ENCODE measurements at places on chromosomes 12 and 14.

DNA sequence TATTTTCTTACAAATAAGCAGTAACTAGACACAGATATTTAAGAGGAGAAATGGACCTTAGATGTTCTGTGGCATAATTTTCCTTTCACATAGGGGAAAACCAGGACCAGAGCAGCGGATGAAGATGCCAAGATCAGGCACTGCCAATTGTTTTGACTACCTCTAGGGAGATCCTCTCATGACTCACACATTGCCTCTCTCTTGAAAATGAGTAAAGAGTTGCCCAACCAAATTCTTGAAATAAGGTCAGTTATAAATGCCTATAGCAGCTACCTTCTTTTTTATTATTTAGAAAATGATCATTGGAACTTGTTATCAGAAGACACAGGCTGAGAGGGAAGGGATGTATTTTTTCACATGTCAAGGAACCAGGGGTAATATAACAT lies 263.4 kb upstream of the PLEKHG7 start:
- no peak for DNase-seq

- no peak for DNase-seq
Measured at GRCh38 chr14:96221109-96221650, 16.5 kb downstream of the BDKRB2 start.

- no peak for DNase-seq
Measured at GRCh38 chr12:46449316-46449715, 76.7 kb upstream of the SLC38A2 start.

- DNase-seq, result no peak
Measured at GRCh38 chr14:50612806-50613205, 52.9 kb downstream of the ATL1 start.

DNA sequence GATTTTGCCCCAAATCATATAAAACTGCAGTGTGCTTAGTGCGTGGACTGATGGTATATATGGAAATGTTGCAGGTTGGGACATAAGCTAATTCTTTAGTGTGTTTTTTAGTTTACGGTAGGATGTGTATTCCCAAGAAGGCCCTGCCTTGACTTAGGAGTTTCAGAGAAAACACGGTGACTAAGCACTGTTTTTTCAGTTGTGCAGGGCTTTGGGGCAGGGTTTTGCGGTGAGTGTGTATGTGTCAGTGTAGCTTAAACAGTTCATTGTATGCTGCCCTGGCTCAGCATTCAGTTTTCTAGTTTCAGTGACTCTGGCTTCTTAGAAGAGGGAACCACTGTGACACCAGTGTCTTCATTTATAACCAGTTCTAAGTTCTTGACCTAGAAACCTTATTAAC lies 101.2 kb downstream of the AKAP6 start:
- DNase-seq, result no peak

- DNase-seq, result peak; percentile 36
Measured at GRCh38 chr12:75814851-75815754, 216.5 kb downstream of the PHLDA1 start.

- DNase-seq, result no peak
Measured at GRCh38 chr14:84403585-84403984, 1126.4 kb upstream of the FLRT2 start.

DNA sequence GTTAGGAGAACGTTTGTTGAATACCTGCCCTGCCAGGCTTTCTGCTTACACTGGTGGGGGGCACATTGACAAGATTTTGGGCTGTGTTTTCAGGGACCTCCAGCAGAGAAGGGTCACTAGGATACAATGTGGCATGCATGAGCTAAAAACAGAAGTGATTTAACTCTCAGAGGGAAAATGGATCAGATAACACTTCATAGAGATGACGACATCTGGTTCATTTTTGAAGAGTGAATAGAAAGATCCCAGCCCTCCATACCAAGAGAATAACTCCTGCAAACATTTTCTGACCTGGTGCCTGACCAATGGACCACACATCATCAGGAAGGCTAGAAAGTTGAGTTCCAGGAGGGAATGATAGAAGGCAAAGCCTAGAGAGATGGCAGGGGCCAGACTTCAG lies 33.7 kb downstream of the CKB start:
- DNase-seq, result no peak

- DNase-seq, result no peak
Measured at GRCh38 chr12:3342051-3342450, 149.0 kb upstream of the PRMT8 start.
